ENCODE measurements at places on chromosomes 3 and 15.

DNA sequence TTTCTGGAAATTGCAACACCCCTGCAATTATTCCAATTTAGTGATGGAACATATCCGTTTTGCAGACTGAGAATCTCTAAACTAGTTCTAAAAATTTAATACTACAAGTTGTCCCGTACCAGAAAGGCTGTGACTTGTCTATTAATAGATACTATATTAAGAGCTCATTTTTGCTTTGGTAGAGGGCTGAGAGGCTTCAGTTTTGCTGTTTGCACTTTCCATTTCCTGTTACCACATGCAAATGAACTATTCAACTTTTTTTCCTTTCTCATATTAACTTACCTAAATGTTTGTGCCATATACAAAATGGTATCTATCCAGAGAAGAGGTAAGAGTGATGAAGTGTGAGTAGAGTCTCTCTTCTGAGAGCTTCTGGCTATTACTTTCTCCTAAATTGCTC is 101.5 kb upstream of the CRBN start:
- no peak for DNase-seq

DNA sequence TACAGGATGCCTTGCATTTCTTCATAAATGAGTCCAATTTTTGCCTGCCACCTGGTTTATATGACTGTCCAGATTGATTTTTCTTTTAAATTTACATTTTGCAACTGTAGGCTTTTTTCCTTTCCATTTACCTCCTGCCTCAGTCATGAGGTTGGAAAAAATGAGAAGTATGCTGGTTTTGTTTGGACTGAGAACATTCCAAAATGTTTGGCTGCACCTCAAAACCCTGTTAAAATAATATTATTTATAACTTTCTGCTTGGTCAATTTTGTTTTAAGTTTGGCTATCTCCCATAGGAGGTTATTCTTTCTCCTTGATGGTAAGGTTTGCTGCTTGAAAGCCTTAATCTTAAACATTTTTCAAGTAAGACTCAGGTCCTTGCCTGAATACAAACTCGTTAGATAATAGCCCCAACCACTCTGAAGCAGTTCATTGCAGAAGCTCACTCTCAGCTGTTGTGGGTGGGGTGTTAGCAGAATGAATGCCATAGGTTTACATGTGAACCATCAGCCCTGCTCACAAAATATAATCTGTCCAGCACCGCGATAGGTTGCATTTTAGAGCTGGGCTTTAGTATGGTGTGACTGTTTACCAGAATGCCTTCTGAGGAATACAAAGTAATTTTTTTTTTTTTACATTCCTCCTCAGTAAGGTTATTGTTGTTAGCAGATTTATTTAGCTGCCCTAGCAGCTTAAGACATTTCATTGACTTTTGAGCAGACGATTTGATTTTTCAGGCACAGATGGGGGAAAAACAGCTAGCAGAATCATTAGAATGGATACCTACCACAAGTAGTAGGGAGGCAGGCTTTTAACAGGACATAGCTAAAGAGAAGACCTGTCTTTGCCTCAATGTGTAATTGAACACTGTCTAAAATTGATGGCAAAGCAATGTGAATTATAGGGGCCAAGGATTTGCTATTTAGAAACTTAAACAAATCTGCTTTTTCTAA is 630.8 kb upstream of the KCNMB2 start:
- no peak for DNase-seq

DNA sequence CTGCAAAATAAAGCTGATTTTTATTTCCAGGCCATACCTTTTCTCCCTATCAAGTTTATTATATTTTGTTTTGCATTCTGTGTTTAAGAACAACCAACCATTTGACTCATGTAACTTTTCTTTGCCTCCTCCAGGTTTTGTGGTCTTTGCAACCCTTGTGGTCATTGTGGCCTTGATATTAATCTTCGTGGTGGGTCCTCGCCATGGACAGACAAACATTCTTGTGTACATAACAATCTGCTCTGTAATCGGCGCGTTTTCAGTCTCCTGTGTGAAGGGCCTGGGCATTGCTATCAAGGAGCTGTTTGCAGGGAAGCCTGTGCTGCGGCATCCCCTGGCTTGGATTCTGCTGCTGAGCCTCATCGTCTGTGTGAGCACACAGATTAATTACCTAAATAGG is 27.6 kb downstream of the NIPA2 start:
- no peak for DNase-seq

- peak; percentile 24 for DNase-seq
Measured at GRCh38 chr3:71050538-71051258, 532.8 kb downstream of the FOXP1 start.

DNA sequence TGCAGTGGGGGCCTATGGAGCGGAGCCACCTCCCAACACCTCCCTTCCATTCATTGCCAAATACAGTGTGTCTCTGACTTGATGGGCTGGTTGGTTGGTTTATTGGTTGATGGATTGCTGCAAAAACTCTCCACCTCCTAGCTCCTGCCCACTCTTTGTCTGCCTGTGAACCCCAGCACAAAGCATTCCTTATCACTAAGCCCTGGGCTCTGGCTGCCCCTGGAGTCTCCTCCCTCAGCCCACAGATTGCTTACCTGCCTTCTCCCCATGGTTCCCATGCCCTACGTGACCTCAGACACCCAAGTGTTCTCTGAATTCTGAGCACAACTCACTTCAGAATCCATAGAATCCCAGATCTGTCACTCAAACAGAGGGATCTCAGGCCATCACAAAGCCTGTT is 139.1 kb upstream of the TPM1 start:
- DNase-seq: no peak

DNA sequence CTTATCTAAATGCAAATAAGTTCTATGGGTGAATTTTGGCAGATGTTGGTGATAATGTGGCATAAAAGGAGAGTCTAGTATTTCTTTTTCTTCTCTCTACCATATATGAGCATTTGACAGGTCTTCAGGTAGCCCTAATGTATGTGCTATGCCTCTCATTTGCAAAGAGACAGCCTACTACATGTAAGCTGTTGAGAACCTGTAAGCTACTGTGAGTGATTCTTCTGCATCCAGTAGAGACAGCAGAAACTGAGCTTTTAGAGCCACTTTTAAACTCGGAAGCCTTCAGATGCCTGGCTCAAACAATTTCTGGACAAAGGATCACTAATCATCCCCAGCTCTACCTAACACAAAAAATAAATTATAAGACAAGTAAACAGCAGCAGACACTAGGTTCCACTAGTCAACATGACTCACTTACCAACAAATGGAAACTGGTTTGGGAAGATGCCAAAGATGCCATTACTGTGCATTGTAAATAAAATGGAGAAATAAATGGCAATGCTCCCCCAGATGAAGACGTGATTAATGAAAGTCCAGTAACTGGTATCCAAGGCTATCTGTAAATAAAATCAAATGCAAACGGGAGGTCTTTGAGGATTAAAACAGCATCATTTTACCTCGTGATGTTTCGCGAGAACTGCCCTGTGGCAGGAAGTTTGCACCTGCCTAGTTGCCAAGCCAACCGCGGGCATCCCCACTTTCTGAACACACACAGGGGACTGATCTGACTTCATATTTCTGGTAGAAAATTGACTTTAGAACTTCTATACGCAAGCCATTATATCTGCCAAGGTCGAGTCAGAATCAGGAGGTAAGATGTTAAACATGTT is 245.3 kb downstream of the DTWD1 start:
- DNase-seq: no peak

DNA sequence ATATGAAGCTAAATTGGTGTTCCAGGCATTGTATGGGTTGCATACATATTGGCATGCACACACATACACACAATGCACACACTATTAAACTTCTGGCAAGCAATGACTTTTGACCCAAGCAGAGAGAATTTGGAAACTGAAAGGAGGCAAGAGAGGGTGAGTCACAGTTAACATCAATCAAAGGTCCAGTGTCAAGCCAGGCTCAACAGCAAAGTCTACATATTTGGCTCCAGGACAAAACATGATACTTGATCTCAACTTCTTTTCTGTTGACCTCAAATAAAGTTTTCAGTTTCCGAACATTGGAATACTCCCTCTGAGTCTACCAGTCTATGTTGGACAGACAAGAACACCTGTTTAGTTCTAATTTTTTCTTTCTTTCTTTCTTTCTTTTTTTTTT is 28.3 kb downstream of the IL12A start:
- DNase-seq: no peak

GRCh38 chr3:13263770-13264467 is 156.2 kb downstream of the NUP210 start:
- DNase-seq: no peak

DNA sequence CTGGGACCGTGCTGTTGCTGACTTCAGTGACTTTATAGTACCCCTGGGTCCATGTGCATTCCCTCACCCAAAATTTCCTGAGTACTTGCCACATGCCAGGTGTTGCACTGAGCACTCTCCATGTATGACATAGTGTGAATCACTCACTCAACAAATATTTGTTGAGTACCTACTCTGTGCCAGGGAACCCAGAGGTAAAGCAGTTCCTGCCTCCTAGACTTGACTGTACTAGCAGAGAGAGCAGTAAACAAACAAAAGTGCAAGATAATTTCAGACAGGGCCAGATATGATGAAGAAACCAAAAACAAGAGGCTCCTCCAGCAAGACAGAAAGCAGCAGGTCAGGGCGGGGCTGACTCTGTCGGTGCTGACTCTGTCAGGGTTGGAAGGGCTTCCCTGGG is 12.2 kb downstream of the TGM4 start:
- no peak for DNase-seq

DNA sequence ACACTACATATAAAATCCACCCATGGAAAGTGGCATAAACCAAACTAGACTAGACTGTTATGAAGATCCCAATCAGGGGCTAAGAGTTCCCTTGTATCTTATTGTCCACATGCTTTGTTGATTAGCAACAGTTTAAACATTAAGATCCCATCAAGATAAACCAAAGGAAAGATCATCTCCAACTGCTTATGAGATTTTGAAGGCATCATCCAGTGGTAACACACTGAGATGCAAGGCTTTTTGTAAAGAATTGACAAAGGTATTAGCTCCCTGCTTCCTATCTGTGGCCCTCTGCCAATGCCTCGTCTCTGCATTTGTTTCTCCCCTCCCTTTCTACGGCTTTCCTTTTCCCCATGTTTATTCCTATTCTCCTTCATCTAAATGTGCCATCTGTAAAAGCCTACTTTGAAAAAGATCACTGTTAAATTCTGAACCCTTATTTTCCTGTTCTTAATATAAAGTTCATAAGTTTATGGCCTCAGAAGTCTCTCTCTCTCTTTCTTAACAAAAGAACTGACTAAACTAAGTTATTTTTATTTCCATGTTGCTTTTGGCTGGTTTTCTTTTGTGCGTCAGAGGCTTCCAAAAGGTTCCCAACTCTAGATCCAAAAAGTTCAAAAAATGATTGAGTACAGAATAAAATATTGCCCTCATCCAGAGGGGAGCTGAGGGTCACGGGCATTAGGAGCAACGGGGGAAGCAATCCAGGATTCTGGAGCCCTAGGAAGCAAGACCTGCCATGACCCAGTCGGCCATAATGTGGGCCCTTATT is 5.5 kb downstream of the PLD1 start:
- DNase-seq: no peak

DNA sequence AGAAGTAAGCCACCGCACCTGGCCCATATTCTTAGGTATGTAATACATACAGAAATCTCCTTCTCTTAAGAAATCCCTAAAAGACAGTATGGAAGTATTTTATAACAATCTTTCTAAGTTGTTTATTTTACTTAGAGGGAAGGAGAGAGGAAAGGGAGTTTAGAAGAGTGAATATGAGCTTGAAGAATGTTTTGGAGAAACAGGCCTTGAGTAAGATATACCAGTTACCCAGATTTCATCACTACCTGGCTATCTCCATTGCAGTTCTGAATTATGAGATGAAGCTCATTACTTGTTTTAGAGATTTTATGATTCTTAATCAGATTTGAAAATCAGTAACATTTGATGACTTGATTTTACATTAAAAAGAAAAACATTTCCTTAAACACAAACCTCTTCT is 71.9 kb downstream of the DCUN1D1 start:
- DNase-seq: no peak

- DNase-seq: no peak
Measured at GRCh38 chr3:148585671-148586379, 111.9 kb upstream of the AGTR1 start.

DNA sequence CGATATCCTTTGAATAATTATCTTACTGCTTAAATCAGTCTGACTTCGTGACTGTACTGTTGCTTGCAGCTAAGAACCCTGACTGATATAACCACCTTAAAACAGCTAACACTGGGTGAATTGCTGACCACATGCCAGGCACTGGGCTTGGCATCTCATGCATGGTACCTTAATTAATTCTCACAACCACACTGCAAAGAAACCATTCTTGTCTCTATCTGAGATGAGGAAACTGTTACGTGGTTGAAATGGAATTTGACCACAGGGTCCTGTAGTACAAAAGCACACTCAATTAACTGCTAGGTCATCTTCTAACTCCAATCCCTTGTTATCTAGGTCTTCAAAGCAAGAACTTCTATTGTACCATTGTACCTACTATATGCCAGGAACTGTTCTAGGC is 92.7 kb upstream of the PRICKLE2 start:
- DNase-seq: no peak

DNA sequence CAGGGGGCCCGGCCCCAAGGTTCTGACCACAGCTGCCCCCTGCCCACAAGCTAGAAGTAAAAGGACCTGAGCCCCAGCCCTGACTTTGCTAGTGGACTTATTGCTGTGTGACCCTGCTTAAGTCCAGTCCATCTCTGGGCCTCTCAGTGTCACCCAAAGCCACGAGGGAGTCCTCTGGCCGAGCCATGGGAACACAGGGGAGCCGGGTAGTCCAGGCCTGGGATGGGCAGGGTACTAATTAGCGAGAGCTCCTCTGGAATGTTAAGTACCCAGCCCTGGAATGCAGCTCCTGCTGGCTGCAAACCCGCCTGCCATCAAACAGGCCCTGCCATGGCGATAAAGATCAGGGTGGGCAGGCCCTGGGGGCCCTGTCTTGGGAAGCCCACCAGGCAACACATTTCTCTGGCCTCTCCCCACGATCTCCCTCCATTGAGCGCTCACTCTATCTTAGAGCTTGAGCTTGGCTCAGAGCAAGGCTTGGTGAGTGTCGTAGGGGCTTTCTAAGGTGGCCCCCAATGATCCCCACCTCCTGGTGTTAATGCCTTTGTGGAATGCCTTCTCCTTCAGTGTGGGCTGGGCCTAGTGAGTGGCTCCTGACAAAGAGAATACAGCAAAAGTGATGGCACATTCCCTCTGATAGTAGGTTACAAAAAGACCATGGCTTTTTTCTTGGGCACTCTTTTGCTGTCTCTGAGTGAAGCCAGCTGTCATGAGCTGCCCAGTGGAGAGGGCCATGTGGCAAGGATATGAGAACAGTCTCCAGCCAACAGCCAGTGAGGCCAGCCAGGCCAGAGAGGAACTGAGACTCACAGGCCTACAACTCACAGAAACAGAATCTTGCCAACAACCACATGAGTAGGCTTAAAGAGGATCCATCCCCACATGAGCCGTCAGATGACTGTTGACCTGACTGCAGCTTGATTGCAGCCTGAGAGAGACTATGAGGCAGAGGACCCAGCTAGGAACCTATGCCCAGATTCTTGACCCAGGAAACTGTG is 133.1 kb downstream of the SMAD6 start:
- DNase-seq: no peak

- peak; percentile 62 for DNase-seq
Measured at GRCh38 chr15:29952225-29952624, 130.0 kb upstream of the TJP1 start.

- DNase-seq: no peak
Measured at GRCh38 chr3:12759097-12759679, at the start of gene TMEM40. Gene TMEM40 (minus strand): TSS chr3:12759259. CDS start chr3:12749832, 9,427 bp downstream.

GRCh38 chr15:28861031-28861534 is 12.6 kb upstream of the GOLGA6L7 start:
- DNase-seq: no peak

- DNase-seq: no peak
Measured at GRCh38 chr3:135650309-135650708, 315.2 kb upstream of the PPP2R3A start.

- DNase-seq: no peak
Measured at GRCh38 chr3:9552252-9552999, 1.2 kb downstream of the LHFPL4 start.

- DNase-seq: no peak
Measured at GRCh38 chr15:40464595-40465185, 6.1 kb upstream of the CHST14 start.
